Hindlimb muscle (tissue), 1 donor: ENCODE measurements at places on chromosomes 3 and 15.

- no peak for DNase-seq
These were observed 124.1 kb downstream of the RASA2 start for GRCh38 chr3:141610939-141611338.

GRCh38 chr3:156760333-156760732 lies 65.8 kb upstream of the LEKR1 start:
- DNase-seq: no peak

GRCh38 chr15:45138814-45139765 lies 9.3 kb downstream of the DUOX1 start:
- no peak for DNase-seq

DNA sequence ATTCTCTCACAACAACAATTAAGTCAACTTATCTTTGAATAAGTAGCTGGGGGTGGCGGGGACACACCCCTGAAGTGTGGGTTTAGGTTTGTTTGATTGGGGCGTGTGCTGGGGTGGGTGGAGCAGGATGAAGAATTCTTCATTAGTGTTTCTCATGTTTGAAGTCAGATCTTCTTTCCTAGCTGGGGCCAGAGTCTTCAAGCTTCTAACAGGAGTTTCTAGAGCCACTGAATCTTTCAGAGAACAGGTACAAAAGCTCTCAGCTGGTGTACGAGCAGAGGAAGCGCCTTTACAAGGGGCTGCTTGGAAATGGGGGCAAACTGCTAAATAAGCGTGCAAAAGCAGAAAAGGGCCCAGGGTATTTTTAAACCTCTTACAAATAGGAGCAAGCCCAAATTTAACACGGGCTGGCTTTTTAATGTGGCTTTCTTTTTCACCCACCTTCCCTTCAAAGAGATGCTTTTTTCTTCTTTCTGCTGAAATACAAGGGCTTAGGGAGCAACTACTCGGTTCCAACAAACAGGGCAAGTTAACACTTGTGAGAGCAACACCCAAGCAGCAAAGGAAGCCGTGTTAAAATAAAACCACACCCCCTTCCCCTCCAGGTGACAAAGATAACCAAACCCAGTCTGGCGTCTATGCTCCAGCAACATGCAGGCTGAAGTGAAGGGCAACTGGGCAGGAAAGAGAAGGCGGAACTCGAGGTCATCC lies 86.9 kb upstream of the RASGRP1 start:
- no peak for DNase-seq

GRCh38 chr3:50652709-50653108 lies 22.0 kb upstream of the DOCK3 start:
- DNase-seq: no peak

- peak; percentile 59 for DNase-seq
These were observed 16.1 kb downstream of the ALS2CL start for GRCh38 chr3:46677411-46677726.

GRCh38 chr15:68340726-68341671 lies 63.5 kb downstream of the FEM1B start:
- no peak for DNase-seq

DNA sequence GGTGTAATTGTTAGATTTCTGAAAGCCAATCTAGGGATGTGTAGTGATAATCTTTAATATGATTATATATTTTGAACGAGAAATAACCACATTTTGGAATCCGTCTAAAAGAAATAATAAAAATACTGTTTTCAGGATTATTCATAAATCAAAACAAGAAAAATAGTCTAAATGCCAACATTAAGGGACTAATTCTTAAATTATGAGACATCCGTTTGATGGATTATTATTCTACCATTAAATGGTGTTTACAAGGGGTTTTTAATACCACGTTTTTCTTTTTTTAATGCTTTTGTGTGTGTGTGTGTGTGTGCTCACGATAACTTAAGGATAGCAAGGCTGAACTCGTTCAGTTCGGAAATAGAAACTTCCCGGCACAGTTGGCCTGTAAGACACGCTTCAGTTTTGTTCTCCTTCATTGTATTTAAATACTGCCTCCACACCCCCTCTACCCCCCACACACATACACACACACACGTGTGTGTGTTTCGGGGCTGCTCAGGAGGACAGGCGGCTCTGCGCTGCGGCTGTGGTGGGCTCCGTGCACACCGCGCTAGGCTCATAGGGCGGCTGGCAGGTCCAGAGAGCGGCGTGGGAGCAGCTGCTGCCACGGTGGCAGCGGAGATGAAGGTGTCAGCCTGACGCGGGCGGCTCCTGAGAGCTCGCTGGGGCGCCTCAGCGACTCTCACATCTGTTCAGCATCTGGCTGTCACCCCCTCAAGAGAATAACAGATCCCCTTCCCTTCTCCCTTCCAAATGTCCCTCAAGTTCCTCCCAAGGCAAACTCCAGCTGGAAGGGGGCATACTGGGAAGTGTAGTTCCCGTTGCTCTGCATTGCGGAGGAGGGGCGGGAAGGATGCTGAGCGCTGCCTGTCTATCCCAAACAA lies 23.0 kb upstream of the ANP32A start:
- DNase-seq: peak; percentile 33

DNA sequence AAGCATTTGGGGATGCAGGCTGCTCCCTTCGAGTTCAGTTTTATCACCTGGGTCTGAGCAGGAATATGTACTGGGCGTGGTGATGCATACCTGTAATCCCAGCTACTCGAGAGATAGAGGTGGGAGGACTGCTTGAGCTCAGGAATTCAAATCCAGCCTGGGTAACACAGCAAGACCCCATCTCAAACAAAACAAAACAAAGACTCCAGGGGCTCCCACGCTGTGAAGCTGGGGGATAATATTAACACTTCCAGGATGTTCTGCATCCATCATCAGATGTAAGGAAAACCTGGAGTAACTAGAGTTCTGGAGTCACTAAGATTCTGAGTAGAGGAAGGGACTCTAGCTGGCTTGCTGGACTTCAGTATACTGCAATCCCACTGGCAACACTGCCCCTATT lies 40.6 kb downstream of the LYZL4 start:
- DNase-seq: no peak

DNA sequence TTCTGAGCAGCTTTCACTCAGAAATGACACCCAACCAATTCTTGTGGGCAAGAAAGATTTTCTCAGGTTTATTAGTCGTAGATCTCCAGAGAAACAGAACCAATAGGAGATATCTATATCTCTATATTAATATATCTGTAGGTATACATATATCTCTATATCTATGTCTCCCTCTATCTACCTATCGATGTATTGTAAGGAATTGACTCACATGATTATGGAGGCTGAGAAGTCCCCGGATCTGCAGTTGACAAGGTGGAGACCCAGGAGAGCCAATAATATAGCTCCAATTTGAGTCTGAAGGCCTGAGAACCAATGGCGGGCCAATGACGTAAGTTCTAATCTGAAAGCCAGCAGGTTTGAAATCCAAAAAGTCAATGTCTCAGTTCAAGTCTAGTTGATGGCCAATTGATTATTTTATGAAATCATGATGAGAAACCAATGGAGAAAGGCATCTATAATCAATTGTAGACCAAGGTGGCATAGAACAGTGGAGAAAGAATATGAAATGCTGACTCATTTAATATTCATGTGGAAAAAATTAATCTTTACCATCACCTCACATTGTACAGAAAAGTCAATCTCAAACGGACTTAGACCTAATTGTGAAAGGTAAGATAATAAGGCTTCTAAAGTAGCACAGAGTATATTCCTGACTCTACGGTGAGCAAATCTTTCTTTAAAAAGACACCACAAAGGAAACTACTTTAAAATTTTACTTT lies 65.6 kb upstream of the CHRNA7 start:
- DNase-seq: no peak

DNA sequence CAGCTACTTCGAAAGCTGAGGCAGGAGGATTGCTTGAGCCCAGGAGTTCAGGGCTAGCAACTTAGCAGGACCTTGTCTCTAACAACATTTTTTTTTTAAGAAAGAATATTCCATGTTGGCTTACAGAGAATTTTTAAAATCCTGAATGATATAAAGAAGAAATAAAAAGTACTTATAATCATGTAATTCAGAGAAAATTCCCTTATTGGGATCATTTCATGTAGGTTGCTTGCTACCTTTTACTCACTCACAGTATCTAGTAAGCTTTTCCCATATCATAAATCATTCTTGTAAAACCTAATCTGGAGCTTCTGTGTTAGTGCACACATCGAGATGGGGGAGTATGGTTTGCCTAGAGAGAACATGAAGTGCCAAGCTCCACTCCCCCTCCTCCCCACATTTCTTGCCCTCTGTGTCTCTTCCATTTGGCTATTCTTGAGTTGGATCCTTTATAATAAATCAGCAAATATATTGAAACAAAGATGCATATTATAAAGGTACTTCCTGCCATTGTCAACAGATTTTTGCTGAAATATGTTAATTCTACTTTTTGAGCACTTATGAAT lies 13.6 kb downstream of the TF start:
- no peak for DNase-seq

GRCh38 chr3:157530637-157531300 lies 27.6 kb upstream of the VEPH1 start:
- no peak for DNase-seq

DNA sequence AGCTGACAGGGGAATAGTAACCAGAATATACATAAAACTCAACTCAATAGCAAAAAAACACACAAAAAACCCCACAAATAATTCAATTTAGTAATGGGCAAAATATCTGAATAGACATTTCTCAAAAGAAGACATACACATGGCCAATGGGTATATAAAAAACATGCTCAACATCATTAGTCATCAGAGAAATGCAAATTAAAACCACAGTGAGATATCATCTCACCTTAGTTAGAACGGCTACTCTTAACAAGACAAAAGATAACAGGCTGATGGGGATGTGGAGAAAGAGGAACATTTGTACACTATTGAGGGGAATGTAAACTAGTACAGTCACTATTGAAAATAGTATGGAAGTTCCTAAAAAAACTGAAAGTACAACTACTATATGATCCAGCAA lies 678.6 kb downstream of the MECOM start:
- no peak for DNase-seq

- DNase-seq: no peak
These were observed 78.4 kb upstream of the PRR23E start for GRCh38 chr3:127114337-127115070.

- no peak for DNase-seq
These were observed 15.4 kb downstream of the IDH2 start for GRCh38 chr15:90086868-90087268.
